Sciatic nerve (tissue), 2 donors: ENCODE measurements at places on chromosomes 16 and 17.

DNA sequence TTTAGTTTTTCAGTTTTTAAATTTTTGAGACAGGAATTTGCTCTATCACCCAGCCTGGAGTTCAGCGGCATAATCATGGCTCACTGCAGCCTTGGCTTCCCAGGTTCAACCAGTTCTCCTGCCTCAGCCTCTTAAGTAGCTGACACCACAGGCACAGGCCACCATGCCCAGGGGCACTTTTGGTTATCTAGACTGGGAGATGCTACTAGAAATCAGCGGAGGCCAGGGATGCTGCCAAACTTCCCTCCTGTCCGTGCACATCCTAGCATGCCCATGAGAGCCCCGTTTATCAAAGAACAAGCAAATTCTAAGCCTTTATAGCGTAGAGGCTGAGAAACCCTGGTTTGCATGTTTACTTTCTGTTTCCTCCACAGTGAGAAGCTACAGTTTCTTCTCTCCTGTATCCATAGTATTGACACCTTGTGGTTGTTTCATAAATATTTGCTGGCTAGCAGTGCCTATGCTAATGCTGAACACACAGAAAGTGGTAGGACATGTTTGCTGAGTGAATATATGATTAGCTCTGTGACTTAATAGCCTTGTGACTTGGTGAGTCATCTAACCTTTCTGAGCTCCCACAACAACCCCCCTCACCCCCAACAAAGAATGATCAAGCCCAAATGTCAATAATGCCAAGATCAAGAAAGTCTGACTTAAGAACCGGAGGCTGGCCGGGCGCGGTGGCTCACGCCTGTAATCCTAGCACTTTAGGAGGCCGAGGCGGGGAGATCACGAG, 39.2 kb upstream of the MAF start:
- DNase-seq = no peak

GRCh38 chr16:69014811-69015210, 90.6 kb upstream of the HAS3 start:
- no peak for DNase-seq

DNA sequence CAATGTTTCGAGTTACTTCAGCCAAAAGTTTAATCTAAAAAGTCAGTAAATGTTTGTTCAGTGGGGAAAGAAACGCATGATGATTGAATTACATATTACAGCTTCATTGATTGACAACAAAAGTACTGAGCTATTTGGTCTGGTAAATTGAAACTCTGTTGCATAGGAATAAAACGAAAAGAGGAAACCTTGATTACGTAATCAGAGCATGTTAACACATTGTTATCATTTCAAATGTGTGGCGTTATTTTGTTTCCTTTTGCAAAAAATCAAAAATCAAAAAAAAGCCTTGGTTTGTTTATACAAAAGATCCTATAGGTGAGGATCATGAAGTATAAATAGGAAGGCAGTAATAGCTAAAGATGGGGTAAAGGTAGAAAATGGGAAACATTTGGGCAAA, 19.5 kb upstream of the CA10 start:
- no peak for DNase-seq

DNA sequence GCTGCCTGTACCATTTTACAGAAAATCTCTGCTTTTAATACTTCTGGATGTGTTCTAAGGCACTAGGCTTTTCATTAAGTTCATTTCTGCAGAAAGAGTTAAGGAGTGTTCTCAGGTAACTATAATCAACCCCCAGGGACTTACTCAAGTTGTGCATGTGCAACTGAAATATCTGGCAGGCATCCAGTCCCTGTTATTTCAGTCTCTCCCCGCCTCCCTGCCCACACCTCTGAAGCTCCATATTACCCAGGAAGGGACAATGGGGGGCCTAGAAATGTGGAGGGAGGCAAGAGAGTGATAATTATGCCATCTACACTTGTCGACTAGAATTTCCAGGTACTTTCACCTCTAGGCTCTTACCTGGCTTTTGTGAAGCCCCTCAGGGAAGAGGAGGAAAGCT, 432.2 kb downstream of the MAF start:
- no peak for DNase-seq

DNA sequence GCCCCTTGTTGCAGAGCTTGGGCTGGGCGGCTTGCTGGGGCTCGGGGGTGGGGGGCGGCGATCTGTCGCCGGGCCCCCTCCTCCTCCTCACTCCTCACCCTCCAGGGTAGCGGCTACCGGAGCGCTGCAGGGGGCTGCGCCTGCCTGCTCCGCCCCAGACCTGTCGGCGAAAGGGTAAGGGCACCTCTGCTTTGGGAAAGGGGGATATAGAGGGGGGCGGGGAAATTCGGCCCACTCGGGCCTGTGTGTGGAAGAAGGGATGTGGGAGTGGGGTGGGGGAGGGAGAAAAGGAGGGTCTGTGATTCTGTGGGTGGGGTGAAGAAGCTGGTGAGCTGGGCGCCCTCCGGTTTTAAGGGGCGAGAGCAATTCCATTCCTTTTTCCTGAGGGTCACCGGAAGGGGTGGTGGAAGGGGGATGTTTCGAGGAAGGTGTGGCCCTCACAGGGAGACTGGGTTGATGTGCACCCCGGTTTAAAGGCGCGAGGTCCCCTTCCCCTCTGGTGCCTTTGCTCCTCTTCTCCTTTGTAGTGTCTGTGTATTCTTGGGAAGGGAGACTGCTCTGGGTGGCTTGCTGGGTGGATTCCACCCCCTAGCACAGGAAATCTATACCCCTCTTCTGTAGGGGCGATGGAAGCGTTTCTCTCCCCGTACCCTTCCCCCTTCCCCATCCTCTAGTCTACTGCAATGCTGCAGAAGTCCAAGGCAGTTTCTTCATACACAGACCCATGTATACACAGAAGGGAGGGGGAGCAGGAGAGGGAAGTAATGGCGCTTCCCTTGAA, 878 bp downstream of the TAOK1 start:
- DNase-seq = peak; percentile 66

DNA sequence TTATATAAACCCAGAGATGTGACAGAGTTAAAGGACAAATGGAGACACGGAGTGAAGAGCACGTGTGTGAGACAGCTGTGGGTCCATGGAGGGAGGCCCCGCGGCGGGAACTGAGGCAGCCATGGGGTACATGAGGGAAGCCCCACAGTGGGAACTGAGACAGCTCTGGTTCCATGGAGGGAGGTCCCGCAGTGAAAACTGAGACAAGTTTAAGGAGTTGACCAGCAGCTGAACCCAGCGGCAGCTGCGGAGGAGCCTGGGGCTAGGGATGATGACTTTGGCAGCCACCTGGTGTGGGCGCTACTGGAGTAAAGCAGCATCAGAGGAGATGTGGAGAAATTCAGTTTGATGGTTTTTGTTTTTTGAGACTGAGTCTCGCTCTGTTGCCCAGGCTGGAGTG, 185.1 kb downstream of the RPTOR start:
- DNase-seq = no peak

GRCh38 chr16:13234999-13235398, 333.6 kb downstream of the SHISA9 start:
- no peak for DNase-seq
